ENCODE measurements at places on chromosomes 7 and 10.
A peak's percentile ranks its signal among the peaks of the same experiment; 100 is the strongest.

GRCh38 chr10:31928549-31929260, at the start of gene ARHGAP12:
ARHGAP12 (minus strand) TSS chr10:31928831; CDS start chr10:31908855, 19,976 bp downstream.
- peak; percentile 79 for DNase-seq

GRCh38 chr10:88592906-88593305, 6.3 kb downstream of the LIPJ start:
- no peak for DNase-seq

- DNase-seq: no peak
Observed at GRCh38 chr10:95840121-95840520, 67.7 kb upstream of the CC2D2B start.

- no peak for DNase-seq
Observed at GRCh38 chr10:97748116-97748515, 11.2 kb downstream of the ZFYVE27 start.

DNA sequence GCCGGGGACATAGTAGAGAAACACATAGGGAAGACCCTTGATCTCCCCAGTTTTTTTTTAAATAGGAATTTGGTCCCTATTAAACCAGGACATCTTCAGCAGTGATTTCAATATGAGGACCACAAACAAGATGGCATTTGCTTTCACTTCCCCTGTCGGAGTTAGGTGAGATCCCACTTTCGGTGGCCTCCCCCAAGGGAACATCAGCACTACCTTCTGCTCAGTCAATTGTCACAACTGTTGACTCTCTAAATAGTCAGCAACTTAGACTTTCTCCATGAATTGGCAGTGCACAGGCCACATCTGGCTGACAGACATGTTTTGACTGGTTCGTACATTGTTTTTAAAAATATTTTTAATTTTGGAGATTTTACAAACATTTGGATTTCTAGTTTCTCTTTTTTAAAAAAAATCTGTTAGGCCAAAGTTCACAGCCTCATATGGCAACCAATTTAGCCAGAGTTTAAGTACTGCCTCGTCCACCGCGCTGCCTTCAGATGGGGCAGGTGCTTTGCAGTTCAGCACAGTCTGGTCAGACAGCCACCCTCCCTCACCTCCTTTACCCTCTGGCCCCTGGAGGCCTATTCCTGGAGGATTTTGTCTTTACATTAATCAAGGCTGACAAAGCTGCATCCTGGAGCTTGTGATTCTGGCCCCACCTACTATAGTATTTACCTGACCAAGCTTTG, 139.2 kb upstream of the PRR15 start:
- DNase-seq: no peak

GRCh38 chr10:30027057-30028005, 32.1 kb downstream of the JCAD start:
- peak; percentile 43 for DNase-seq

GRCh38 chr7:111982133-111982532, 224.1 kb downstream of the DOCK4 start:
- no peak for DNase-seq

GRCh38 chr7:24788961-24789576, 31.8 kb upstream of the GSDME start:
- DNase-seq: no peak

DNA sequence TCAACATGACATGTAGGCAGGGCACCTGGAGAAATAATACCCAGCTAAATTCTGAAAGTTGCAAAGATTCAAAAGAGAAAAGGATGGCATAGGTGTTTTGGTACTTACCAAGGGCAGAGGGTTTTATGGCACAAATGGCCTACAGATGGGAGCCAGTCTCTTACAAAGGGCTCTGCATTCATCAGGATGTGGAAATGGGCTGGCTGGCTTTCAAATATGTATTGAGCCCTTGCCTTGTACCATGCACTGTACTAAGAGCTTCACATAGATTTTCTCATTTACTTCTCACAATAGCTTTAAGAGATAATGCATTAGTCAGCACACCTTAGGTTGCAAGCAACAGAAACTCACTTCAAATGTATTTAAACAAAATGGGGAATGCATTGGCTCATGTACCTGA, 327.1 kb downstream of the BICC1 start:
- no peak for DNase-seq

DNA sequence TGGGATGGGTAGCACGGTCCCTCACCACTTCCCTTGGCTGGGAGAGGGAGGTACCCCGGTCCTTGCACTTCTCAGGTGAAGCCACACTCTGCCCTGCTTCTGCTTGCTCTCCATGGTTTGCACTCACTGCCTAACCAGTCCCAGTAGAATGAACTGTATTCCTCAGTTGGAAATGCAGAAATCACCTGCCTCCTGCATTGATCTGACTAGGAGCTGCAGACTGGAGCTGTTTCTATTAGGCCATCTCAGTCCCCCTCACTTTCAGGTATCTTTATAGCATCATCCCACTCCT, 264.9 kb downstream of the ZWINT start:
- no peak for DNase-seq

DNA sequence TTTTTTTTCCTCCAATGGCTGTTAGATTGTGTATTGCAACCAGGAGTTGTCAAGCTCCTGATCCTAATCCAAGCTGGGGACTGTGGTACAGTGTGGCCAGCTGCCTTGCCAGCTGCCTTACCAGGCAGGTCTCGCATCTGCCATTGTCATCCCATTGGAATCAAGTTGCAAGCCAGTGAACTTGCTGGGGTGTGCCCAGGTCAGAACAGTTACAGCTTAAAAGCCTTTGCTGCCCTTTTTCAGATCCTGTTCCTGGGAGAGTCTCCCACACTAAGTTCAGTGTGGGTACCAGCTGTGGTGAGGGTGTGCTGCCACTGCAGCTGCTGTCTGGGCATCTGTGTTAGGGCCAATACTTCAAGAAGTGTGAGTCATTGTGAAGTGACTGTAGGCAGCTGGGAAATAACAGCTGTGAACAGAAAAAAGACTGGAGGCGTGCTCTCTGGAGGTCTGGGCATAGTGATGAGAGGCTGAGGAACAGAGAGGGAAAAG, 72.8 kb downstream of the CCNY start:
- DNase-seq: no peak

- no peak for DNase-seq
Observed at GRCh38 chr7:11315666-11316258, 342.1 kb downstream of the PHF14 start.

DNA sequence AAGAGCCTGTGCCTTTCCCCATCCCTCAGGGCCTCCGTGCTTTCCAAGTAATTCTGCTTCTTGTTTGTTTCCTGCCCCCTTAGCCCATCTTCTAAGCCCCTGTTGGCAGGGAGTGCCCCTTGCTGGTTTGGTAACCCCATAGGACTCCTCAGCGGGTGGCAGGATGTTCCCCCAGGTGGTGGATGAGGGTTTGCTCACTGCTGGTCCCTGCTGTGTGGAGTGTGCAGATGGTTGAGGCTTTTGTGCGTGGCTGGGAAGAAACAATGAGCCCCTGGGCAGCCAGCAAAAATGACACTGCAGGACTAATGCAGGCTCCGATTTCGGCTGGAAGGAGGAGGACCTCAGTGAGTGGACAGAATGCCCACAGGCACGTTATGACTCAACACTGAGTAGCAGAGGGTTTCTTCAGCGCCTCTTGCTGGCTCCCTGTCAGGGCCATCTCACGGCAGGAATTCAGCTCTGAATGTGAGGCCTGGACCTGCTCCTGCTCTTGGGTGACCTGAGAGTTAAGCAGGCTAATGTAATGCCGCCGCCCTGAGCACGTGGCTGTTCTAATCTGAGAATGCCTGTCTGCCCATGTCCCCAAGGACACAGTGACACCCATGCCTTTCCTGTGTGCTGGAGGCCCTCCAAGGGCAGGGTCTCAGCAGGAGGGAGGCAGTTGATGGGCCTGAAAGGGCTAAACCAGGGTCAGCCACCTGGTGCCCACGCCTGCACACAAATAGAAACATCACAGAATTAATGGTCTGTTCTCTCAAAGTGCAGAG, 16.6 kb downstream of the BAG3 start:
- no peak for DNase-seq

DNA sequence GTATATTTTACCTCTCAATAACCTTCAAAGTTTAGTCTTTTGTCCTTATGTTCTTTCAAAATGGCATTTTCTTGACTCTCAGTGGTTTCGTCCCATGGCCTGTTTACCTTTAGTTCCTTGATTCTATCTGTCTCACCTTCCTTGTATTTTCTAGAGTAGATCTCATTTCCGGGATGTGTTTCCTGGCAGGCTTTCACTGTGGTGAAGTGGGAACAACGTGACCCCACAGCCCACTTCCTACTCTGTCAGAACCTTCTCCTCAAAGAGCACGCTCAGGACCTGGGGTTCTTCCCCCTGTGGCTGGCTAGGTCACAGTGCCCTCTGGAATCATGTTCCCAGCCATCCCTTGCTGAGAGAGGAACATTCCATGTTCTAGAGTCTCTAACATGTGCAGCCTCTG, 129.9 kb upstream of the ZNF32 start:
- no peak for DNase-seq

DNA sequence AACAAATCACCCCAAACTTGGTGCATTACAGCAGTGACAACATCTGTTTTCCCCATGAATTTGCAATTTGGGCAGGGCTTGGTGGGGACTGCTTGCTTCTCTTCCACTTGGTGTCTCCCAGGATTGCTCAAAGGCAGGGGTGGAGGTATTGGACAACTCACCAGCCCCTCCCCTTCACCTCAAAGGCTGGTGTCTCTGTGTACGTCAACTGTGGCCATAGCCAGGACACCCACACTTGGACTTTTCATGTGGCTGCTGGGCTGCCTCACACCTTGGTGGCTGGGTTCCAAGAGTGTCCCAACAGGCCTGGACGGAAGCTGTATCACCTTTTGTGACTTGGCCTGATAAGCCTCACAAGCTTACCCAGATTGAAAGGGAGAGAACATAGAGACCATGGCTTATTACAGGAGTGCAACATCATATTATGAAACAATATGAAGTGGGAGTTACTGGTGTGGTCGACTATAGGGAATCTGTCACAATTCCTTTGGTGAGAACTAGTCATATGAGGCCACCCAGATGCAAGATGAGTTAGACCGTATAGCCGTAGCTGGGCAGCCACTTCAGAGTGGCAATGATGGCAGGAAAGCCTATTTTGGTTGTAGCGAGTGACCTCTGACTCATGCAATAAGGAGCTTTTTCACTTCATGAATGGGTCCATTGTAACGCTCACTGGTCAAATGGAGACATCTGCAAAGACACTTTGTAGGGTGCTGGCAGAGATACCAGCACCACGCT, 187.6 kb upstream of the ITGB1 start:
- DNase-seq: no peak

GRCh38 chr7:57225666-57226065, 93.4 kb upstream of the ZNF479 start:
- no peak for DNase-seq

- DNase-seq: no peak
Observed at GRCh38 chr7:48366096-48366495, 194.8 kb downstream of the ABCA13 start.

- no peak for DNase-seq
Observed at GRCh38 chr7:40551685-40552576, 417.1 kb downstream of the SUGCT start.

DNA sequence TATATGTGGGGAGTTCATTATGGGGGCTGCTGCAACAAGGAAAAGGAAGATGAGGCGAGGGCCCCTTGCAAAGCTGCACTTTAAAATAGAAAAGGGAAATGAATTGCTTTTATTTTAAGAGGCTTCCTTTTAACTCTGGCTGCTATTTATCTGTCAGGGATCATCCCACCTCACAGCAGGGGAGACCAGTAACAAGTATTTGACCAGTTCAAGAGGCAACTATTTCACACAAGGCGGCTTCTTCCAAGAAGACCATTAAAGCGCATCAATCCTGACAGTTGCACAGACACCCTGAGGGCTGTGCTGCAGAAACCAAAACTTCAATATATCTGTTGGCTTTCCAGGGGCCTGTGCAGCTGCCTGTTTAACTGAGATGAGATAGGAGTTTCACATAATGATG, 1009.2 kb downstream of the SORCS3 start:
- no peak for DNase-seq

DNA sequence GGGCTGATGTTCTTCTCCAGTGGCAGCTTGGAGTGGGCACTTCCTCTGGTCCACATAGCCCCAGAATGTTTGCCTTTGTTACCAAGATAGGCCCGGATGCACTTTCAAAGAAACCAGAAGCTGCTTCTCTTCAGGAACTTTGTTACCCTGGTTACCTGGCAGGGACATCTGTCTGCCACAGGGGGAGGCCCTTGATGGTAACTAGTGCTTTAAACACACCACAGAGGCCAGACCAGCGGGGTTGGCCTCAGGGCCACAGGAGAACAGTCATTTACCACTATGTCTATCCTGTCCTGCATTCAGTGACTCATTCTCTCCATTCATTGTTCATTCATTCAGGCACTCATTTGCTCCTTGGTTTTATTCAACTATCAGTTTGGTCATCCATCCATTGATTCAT, 11.9 kb upstream of the PLEKHA1 start:
- DNase-seq: no peak

DNA sequence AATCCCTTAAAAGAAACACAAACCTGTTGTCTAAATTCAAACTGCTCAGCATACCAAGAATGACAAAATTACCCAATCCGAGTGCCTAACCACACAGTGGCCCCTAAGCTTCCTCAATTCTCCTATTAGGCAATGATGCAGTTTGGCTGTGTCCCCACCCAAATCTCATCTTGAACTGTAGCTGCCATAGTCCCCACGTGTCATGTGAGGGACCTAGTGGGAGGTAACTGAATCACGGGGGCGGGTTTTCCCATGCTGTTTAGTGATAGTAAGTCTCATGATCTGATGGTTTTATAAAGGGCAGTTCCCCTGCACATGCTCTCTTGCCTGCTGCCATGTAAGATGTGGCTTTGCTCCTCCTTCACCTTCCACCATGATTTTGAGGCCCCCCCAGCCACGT, 21.9 kb downstream of the PSAP start:
- no peak for DNase-seq

DNA sequence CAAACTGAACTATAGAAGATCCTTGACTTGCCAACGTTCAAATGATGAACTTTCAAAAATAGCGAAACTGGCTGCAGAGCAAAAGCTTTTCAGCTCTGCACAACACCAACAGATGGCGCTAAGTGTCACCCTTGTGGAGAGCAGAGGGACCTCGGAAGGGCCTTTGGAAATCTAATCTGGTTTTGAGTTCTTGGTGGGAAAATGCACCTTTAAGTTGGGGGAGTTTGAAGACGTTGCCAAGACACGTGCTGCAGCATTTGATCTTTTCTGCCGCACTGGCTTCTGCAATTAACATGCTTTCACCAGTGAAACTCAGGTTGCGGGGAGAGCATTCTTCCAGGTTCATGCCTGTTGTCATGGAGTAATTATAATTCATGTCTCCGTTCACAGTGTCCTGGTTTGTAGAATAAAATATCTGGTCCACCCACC, 26.3 kb upstream of the WDR11 start:
- no peak for DNase-seq

GRCh38 chr10:7485244-7485556, 74.4 kb upstream of the SFMBT2 start:
- no peak for DNase-seq

GRCh38 chr7:2350861-2351260, 3.8 kb upstream of the EIF3B start:
- no peak for DNase-seq

DNA sequence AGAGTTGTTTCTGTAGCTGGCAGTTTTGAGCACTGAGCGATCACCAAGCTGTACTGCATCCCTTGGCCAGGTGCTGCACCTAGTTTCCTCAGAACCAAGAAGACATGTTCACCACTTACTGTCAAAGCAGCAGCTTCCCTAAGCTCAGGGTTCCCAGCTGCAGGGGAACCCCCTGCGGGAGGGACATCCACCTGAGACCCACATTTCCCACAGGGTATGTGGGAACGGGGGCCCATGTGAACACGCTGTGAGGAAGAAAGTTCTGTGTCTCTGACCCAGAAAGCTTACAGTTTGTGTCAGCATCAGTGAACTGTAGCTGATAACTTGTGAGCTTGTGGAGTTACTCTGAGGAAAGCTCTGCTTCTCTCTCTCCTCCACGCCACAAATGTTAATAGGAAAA, 436.8 kb upstream of the IGFBP3 start:
- no peak for DNase-seq
